ENCODE measurements at places on chromosomes 16 and 17. TPM values are rescaled to one million over a fixed set of nuclear protein-coding genes. Genes with fewer than 3 reads are reported as not detected.
A peak's percentile ranks its signal among the peaks of the same experiment; 100 is the strongest.

RNF227 gene
- total RNA-seq, result 2.7 TPM

KRT40 gene
- not detected for total RNA-seq

DNA sequence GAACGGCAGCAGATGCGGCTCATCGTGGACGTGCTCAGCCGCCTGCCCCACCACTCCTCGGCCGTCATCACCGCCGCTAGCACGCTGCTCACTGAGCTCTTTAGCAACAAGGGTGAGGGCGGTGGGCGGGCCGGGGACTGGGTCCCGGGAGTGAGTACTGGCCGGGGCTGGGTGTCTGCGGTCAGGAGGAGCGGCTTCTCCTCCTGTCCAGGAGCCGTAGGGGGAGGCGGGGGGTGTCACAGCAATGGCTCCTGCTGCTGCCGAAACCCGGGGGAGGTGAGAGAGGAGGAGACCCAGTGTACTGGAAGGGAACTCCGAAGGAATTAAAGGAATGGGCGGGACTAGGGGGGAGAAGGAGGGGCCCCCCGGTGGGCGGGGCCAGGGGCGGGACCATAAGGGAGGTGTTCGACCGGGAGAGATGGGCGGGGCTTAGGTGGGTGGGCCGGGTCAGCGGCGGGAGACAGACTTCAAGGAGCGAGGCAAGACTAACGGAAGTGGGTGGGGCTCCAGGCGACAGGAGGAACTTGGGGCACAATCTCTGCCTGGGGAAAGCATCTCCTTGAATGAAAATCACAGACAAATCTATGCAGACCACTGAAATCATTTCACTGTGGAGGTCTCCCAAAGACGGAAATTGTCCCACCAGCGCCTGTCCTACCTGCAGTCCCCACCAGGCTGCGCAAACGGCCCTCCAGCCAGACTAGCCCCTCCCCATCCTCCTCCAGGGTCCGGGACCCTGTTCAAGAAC, 2.4 kb downstream of the NAGS start:
- H3K4me3 ChIP-seq, result peak overlapping the region; percentile 34
- peak; percentile 100 for DNase-seq
- peaks cover 28% of the 10 kb centered on the region for H3K27me3 ChIP-seq

DNA sequence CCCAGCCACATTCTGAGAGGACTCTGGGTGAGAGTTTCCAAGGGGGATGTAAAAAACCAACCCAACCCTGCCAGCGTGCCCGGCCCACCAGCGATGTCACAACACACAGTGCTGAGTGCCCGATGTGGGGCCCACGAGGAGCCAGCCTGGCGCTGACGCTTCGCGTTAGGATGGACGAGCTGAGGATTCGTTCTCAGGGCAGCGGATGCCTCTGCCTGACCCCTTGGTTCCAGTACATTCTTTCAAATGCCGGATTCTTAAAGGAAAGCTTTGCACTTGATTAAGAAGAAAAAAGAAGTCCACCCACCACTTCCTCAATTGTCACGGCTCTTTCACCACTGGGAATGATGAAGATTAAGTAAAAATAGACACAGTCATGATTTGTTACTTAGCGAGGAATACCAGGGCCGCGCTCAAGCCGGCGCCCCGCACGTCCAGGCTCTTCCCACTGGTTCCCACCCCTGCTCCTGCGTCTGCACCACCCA, 79.4 kb downstream of the IRF8 start:
- H3K27ac ChIP-seq, result no peak overlapping the region
- no peaks in the 10 kb centered on the region for H3K27me3 ChIP-seq
- DNase-seq, result no peak
- H3K4me3 ChIP-seq, result no peak overlapping the region
- H3K4me1 ChIP-seq, result peaks cover 13% of the 10 kb centered on the region

GRCh38 chr16:71492786-71493185, 3.7 kb upstream of the ZNF19 start:
- DNase-seq, result no peak
- no peaks in the 10 kb centered on the region for H3K4me1 ChIP-seq
- no peaks in the 10 kb centered on the region for H3K27me3 ChIP-seq
- H3K27ac ChIP-seq, result no peak overlapping the region
- H3K36me3 ChIP-seq, result no peaks in the 10 kb centered on the region

- peaks cover 19% of the 10 kb centered on the region for H3K4me1 ChIP-seq
- no peak overlapping the region for H3K4me3 ChIP-seq
- H3K36me3 ChIP-seq, result peaks cover 30% of the 10 kb centered on the region
- no peak overlapping the region for H3K27ac ChIP-seq
- DNase-seq, result no peak
- no peaks in the 10 kb centered on the region for H3K27me3 ChIP-seq
These were observed 2.6 kb downstream of the COG4 start for GRCh38 chr16:70520612-70521297.

PRSS22 gene
- not detected for total RNA-seq

DNA sequence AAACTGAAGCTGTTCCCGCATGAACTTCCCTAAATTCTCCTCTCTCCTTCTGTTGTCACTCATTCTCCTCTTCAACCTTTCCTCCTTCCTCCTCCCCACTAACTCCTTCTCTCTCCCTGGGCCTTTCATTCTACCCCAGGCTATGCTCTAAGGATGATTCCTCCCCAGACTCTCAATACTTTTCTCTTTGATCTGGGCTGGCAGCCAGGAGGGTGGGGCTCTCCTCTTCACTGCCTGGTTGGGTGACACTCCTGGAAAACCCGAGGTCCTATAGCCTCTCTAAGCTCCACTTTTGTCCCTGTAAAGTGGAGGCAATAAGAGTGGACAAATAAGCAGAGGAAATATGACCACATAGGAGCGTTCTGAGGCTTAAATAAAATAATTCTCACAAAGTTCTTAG, 46.2 kb downstream of the HSD17B2 start:
- no peak overlapping the region for H3K4me3 ChIP-seq
- DNase-seq, result peak; percentile 45
- no peaks in the 10 kb centered on the region for H3K27me3 ChIP-seq
- no peaks in the 10 kb centered on the region for H3K36me3 ChIP-seq

GRCh38 chr17:32958418-32958817, 30.5 kb downstream of the TMEM98 start:
- peaks cover 39% of the 10 kb centered on the region for H3K4me1 ChIP-seq
- no peak overlapping the region for H3K4me3 ChIP-seq
- no peaks in the 10 kb centered on the region for H3K27me3 ChIP-seq

GRCh38 chr17:2406903-2407790, 6.3 kb upstream of the MNT start:
- peak; percentile 91 for DNase-seq
- peak overlapping the region; percentile 100 for H3K27ac ChIP-seq
- H3K27me3 ChIP-seq, result no peaks in the 10 kb centered on the region

DNA sequence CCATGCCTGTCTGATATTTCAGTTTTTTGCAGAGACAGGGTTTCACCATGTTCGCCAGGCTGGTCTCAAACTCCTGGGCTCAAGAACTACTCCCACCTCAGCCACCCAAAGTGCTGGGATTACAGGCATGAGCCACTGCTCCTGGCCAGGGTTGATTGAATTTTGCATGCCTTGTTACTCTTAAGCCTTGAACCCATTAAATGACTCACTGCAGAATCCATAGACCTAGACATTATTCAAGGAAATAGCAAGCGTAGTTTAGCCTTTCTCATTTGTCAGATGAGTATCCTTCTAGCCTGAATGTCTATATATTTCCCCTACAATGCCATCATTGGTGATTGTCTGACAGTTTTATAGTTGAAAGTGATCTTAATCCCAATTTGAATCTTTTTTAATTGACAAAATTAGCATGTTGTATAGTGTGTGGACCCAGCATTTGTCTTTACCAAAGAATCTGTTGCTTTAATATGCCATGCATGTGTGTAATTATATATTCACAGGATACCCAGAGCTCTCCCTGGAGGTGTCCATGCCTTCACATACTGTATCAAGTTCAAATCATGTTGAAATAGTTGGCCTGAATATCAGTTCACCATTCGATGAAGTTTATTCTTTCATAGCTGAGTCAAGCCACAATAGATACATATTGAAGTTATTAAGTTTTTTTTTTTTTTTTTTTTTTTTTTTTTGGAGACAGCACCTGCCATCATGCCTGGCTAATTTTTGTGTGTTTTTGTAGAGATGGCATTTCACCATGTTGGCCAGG, 321.0 kb downstream of the CPPED1 start:
- no peaks in the 10 kb centered on the region for H3K36me3 ChIP-seq
- H3K27me3 ChIP-seq, result no peaks in the 10 kb centered on the region
- H3K4me1 ChIP-seq, result no peaks in the 10 kb centered on the region
- no peak for DNase-seq
- H3K27ac ChIP-seq, result no peak overlapping the region

DNA sequence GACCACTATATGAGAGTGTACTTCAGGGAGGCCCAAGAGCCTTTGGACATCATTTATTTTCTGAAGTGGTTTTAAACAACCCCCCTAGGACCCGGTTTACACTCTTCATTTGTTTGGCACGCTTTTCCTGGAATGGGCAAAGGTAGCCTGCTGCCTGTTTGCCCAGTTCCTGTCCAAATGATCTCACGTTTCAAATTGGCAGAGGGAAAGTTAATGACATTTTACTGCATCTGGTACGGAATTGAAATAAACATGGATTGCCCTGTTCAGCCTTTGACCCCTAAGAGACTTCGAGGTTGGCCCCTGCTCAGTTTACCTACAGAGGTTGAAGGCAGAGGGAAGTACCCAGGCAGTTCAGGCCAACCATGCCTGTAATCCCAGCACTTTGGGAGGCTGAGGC, 5.8 kb upstream of the RPRML start:
- no peak overlapping the region for H3K4me3 ChIP-seq
- no peaks in the 10 kb centered on the region for H3K4me1 ChIP-seq
- H3K27me3 ChIP-seq, result peaks cover 17% of the 10 kb centered on the region
- H3K36me3 ChIP-seq, result no peaks in the 10 kb centered on the region
- H3K27ac ChIP-seq, result peak overlapping the region; percentile 66

- no peak overlapping the region for H3K4me3 ChIP-seq
- no peaks in the 10 kb centered on the region for H3K27me3 ChIP-seq
- peak overlapping the region; percentile 61 for H3K27ac ChIP-seq
- H3K4me1 ChIP-seq, result peaks cover 10% of the 10 kb centered on the region
These were observed 57.3 kb downstream of the ZFPM1 start for GRCh38 chr16:88510091-88510994.

- H3K27me3 ChIP-seq, result peaks cover 12% of the 10 kb centered on the region
- H3K4me1 ChIP-seq, result peaks cover 15% of the 10 kb centered on the region
- H3K36me3 ChIP-seq, result no peaks in the 10 kb centered on the region
- no peak overlapping the region for H3K4me3 ChIP-seq
- peak; percentile 36 for DNase-seq
These were observed 50.0 kb downstream of the CBFA2T3 start for GRCh38 chr16:88927010-88927409.

C16orf74 gene
- 0.27 TPM for total RNA-seq

NPIPA3 gene
- 0.95 TPM for total RNA-seq

- H3K27ac ChIP-seq, result no peak overlapping the region
- H3K4me1 ChIP-seq, result peaks cover 13% of the 10 kb centered on the region
- H3K4me3 ChIP-seq, result no peak overlapping the region
- H3K27me3 ChIP-seq, result no peaks in the 10 kb centered on the region
These were observed 75.7 kb downstream of the FBXL20 start for GRCh38 chr17:39325528-39326240.

- H3K27me3 ChIP-seq, result no peaks in the 10 kb centered on the region
- no peak for DNase-seq
- peaks cover 20% of the 10 kb centered on the region for H3K36me3 ChIP-seq
- peaks cover 25% of the 10 kb centered on the region for H3K4me1 ChIP-seq
- H3K4me3 ChIP-seq, result no peak overlapping the region
These were observed 5.8 kb downstream of the WIPF2 start for GRCh38 chr17:40224718-40225550.

MMP15 gene
- total RNA-seq, result 107 TPM

DNA sequence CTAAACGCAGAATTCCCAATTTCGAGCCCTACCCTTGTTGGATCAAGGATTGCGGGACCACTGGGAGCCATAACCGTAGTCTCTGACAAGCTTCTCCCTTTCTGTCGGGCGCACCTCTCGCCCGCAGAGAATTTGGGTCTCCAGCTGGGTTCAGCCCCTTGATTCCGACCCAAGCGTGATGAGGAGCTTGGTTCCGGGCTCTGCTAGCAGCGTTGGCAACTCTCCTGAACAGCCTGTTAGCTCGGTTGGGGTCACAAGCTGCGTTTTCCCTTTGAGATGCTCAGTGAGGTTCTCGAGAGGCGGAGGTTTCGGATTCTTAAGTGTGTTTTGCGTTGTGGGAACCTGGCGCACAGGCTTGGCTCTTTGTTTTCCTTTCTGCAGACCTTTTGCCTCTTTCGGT, 655 bp downstream of the ATXN1L start:
- H3K36me3 ChIP-seq, result no peaks in the 10 kb centered on the region
- H3K4me1 ChIP-seq, result peaks cover 19% of the 10 kb centered on the region
- H3K27ac ChIP-seq, result peak overlapping the region; percentile 88
- H3K27me3 ChIP-seq, result no peaks in the 10 kb centered on the region

DNA sequence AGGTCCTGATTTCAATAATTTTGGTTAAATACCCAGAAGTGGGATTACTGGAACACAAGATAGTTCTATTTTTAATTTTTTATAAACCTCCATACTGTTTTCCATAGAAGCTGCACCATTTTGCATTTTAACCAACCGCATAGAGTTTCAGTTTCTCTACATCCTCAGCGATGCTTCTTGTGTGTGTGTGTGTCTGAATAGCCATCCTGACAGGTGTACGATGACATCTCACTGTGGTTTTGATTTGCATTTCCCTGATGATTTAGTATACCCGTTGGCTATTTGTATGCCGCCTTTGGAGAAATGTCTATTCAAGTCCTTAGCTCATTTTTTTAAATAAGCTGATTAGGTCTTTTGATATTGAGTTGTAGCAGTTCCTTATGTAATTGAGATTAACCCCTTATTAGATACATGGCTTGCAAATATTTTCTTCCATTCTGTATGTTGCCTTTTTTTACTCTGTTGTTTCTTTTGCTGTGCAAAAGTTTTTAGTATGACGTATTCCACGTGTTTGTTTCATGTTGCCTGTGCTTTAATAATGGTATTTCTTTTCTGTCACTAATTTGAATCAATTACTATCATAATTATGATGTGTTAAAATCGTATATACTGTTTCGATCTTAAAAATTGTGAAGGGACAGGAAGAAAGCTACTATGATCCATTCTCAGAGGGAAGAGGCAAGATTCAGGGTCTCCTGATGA, 227.2 kb upstream of the MON1B start:
- H3K4me1 ChIP-seq, result no peaks in the 10 kb centered on the region
- no peaks in the 10 kb centered on the region for H3K36me3 ChIP-seq
- no peak overlapping the region for H3K4me3 ChIP-seq
- DNase-seq, result no peak

PYY gene
- not detected for total RNA-seq

DNA sequence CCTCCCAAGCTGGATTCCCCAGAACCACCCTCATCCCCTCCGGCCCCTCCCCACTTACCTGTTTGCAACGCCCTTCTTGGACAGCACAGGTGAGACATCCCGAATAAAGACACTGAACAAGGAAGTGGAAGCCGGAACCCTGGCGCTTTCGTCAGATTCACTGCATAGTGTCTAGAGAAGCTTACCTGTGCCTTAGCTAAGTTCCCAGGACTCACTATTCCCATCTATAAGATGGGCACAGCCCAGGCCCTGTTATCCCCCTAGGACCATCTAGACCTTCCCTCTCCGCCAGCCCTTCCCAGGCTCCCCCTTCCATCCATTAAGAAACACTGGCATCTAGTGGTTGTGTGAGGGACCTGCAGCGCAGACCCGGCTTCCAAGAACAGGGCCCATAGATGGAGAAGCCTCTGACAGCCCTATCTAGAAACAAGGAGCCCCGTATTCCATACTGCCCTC, 26.9 kb upstream of the RPL38 start:
- no peak overlapping the region for H3K4me3 ChIP-seq
- no peaks in the 10 kb centered on the region for H3K36me3 ChIP-seq
- peaks cover 39% of the 10 kb centered on the region for H3K27me3 ChIP-seq
- H3K4me1 ChIP-seq, result no peaks in the 10 kb centered on the region
- DNase-seq, result peak; percentile 68

- H3K4me3 ChIP-seq, result no peak overlapping the region
- H3K27ac ChIP-seq, result peak overlapping the region; percentile 53
- DNase-seq, result peak; percentile 53
- H3K36me3 ChIP-seq, result no peaks in the 10 kb centered on the region
These were observed 13.6 kb downstream of the CEP20 start for GRCh38 chr16:15874745-15875314.

Measured in transverse colon (tissue), 4 donors.